Activated CD4-positive, alpha-beta memory T cell treated with anti-CD3 and anti-CD28 coated beads, Interleukin-2, amount 10 ng/mL, durations not matched to agents 7 days and 5 days (primary cell): ENCODE measurements at places on chromosomes 12 and 14. TPM values are rescaled to one million over a fixed set of nuclear protein-coding genes. Genes with fewer than 3 reads are reported as not detected.

The GALNT8 gene
- 1.8 TPM for total RNA-seq

The RPGRIP1 gene
- not detected for total RNA-seq

GRCh38 chr14:61700104-61700886 lies 5.0 kb downstream of the HIF1A start:
- DNase-seq: no peak

The STON2 gene
- 3.0 TPM for total RNA-seq

DNA sequence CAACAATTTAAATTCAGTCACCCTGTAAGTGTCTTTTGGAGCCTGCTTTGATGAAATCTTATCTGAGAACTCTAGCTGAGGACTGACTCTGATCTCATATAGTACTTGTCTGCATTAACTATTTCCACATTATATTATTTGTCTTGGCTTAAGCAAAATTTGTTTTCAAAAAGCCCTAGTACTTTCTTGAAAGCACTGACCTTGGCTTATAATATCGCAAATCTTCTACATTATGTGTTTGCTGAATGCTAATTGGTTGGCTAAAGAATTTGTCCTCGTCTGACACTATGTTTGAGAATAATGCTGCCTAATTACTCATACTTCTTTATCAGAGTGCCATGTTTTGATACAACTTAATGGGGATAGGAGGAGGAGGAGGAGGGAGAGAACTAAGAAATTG lies 46.9 kb upstream of the FLRT2 start:
- DNase-seq: no peak

DNA sequence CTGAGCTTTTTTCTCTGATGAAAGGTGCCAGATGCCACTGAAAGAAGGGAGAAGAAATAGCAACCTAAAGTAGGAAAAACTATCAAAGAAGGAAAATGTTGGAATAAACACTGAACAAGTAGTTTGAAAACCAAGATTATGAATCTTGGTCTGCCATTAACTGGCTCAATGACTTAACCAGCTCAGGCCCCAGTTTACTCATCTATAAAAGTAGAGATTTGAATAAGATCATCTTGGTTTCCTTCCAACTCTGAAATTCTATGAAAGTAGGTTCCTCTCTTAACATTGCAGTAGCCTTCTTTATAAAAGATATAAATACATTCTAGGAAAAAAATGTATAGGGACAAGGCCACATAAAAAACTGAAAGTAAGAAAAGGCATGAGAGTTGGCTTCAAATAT lies 16.1 kb upstream of the CCND2 start:
- DNase-seq: no peak

The MYO1H gene
- not detected for total RNA-seq

DNA sequence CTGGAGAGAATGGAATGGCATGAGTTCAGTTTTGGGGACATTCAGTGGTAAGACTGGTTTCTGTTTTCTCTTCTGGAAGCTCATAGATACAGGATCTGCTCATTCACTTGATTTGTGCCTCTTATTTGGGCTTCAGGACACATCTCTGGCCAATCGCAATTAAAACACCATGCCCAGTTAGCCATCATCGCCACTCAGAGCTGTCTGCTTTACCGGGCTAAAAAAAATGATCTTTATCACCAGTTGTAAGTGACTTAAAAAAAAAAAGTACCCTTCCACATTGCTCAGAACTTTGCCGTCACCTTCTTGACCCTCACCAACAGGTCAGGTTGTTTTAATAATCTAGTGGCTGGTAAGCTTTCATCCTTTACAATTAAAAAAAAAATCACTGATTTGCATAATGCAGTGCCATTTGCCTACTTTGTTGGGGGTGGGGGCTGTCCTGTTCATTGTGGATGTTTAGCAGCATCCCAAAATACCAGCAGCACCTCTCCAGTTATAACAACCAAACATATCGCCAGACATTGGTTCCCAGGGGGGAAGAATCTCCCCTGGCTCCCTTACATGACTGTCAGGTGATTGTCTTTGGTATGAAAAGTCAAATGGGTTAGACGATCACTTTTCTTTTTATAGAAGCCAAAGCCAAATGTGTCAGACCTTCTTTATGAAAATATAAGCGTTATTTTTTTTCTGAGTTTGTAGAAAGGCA lies 150.1 kb downstream of the PRKCH start:
- DNase-seq: no peak

- DNase-seq: peak; percentile 62
These were observed 2.1 kb downstream of the LUM start for GRCh38 chr12:91109148-91109564.

DNA sequence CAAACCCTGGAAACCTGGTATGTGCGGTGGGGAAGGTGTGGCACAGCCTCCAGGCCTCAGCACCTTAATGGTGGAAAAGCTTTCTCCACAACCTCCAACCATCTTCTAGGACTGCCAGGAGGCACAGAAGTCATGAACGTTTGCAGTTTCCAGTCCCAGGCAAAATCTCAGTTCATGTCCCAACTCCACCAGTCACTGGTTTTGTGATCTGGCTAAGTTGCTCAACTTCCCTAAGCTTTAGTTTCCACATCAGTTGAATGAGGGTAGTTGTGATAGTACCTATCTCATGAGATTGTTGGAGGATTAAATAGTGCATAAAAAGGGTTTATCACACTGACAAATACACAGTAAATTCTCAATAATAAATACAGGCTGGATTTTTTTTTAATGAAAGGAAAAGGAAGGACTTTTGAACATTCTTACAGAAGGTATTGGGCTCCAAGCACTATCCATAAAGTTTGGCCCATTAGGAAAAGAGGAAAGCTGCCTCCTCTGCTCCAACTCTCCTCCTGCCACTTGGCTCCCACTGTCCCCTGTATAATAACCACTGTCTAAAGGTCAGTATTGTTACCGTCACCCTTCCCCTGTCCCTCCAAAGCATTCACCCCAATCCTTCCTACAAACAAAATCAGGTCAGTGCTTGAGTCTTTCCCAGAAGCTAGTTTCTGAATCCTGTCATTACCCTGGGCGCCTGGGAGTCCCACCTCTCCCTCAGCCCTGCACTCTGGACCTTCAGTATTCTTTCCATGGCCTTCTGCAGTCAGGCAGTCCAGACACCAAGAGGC lies 6.3 kb downstream of the PCK2 start:
- no peak for DNase-seq

DNA sequence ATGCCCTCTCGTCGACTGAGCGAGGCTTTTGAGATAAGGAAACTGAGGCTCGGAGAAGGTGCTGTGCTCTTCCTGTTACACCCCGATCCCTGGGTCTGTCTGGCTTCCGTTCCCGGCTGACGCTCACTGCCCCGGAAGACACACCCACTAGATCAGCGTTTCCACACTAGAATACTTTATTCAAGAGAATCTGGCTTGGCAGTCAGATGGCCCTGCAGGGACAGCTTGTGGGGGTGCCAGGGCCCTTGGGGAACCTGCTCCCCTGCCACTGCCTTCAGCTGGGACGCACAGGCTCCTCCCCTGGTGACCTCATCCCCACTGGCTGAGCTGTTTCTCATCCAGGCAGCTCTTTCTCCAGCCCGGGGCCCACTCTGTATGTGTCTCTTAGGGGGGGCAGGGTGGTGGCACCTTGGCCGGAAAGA lies 13.7 kb downstream of the PGF start:
- DNase-seq: peak; percentile 69

DNA sequence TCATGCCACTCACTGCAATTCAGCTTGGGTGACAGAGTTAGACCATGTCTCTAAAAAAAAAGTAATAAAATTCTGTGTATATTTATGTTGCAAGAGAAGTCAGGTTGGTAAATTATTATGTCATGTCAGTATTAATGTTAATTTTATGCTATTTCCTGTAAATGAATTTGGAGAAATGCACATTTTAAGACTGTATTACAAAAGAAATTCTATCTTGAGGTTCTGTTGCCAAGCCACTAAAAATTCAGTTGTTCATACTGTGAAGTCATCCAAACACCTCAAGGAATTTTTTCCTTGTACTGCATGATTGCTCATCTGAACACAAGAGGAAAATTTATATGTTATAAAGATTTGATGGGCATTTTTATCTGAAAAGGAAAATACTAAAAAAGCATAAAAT lies 23.3 kb upstream of the HMGA2 start:
- no peak for DNase-seq
